ENCODE measurements at places on chromosomes 6 and 20.

DNA sequence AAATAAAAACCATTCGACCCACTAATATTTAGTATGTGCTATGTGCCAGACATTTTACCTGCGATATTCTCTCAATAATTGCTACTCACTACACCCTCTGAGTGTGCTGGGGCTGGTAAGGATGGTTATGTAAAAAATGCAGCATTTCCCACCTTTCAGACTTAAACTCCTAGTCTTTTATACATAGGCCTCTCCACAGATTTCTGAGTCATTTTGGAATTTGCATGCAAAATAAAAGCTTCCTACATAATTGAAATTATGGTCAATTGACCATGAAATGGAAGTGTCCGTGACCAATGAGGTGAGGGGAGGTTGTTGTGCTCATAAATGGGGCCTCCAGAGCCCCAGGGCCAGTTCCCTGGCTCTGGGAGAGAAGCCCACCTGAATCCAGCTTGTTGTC is 37.7 kb upstream of the MAFB start:
- DNase-seq = no peak

DNA sequence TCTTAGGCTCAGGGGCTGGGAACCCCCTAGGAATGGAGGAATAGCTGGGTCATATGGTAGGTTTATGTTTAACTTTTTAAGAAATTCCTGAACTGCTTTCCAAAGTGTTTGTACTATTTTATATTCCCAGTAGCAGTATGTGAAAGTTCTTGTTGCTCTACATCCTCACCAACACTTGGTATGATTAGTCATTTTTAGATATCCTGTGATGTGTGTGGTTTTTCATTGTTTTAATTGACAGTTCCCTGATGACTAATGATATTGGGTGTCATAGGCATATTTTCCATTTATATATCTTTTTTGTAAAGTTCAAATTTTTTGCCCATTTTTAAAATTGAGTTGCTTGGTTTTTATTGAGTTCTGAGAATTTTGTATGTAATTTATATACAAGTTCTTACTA is 72.3 kb downstream of the SLC16A10 start:
- no peak for DNase-seq

GRCh38 chr20:41045671-41046070 is 17.0 kb downstream of the TOP1 start:
- no peak for DNase-seq

DNA sequence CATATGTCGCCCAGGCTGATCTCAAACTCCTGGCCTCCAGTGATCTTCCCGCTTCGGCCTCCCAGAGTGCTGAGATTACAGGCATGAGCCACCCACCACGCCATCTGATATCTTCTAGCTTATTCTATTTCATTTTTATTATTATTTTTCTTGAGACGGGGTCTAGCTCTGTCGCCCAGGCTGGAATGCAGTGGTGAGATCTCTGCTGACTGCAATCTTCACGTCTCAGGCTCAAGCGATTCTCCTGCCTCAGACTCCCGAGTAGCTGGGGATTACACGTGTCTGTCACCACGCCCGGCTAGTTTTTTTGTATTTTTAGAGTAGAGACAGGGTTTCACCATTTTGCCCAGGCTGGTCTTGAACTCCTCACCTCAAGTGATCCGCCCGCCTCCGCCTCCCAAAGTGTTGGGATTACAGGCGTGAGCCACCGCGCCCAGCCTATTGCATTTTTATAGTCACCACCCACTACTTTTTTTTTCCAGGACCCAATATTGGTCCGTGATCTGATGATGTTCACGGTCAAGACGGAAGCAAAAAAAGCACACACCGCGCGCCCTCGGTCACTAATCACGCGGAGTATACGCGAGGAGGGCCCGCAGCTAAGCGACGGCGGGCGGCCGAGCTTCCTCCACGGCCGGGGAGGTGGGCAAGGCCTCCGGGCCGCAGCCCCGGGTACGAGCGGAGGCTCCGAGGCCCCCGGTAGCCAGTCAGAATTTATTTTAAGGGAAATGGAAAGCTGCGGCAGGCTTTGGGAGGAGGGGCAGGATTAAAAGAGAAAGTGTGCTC is 1.1 kb upstream of the LSM14B start:
- no peak for DNase-seq

DNA sequence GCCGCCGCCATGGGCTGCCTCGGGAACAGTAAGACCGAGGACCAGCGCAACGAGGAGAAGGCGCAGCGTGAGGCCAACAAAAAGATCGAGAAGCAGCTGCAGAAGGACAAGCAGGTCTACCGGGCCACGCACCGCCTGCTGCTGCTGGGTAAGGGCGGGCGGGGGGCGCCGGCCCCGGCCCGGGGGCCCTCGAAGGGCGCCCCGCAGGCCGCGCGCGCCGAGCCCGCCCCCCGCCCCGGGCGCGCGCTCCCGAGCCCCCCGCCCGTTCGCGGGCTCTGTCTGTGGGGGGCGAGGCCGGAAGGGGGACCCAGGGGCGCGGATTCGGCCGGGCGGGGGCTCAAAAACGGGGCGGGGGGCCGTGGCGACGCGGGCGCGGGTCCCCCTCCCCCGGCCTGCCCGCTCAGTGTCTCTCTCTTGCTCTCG is 39.2 kb downstream of the GNAS start:
- DNase-seq = no peak

DNA sequence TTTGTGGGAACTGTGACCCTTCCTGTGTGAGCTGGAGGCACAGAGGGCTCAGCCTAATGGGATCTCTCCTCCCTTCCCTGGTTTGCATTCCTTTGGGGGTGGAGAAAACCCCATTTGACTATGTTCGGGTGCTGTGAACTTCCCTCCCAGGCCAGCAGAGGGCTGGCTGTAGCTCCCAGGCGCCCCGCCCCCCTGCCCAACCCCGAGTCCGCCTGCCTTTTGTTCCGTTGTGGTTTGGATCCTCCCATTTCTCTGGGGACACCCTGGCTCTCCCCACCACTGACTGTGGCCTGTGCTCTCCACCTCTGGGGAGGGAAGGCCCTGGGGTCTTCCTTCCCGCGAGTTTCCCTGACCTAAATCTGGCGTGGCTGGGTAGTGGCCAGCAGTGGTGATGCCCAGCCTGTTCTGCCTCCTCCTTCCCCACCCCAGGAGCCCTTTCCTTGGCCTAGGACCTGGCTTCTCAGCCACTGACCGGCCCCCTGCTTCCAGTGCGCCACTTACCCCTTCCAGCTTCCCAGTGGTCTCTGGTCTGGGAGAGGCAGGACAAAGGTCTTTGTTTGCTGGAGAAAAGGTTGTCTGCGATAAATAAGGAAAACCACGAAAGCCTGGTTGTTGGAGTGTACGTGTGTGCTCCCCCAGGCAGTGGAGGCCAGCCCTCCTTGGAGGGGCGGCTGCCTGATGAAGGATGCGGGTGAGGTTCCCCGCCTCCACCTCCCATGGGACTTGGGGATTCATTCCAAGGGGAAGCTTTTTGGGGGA is 4.9 kb downstream of the VEGFA start:
- DNase-seq = peak; percentile 85

DNA sequence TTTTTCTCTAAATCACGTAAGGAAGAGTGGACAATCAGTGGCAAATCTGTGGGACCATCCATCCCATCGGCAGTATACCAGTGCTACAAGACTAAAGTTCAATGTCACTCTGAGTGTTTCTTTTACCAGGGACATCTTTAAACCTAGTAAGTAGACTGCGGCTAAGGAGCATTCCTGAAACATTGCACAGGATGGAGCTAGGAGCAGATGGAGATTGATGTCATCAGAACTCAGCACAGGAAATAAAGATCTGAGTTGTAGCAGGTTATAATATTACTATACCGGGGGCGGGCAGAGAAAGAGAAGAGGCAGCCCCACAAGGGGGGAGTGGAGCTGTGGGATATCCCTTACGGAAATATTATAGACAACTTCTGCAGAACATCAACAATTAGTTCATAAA is 162.1 kb downstream of the MTFR2 start:
- DNase-seq = no peak

- no peak for DNase-seq
Measured at GRCh38 chr6:80622641-80623040, 516.2 kb downstream of the BCKDHB start.

Measured in H1 (cell line).